NCI-H2081 treated with DMSO at 0.1 percent for 48 hours (cell line): ENCODE measurements at places on chromosomes 5 and 9.

DNA sequence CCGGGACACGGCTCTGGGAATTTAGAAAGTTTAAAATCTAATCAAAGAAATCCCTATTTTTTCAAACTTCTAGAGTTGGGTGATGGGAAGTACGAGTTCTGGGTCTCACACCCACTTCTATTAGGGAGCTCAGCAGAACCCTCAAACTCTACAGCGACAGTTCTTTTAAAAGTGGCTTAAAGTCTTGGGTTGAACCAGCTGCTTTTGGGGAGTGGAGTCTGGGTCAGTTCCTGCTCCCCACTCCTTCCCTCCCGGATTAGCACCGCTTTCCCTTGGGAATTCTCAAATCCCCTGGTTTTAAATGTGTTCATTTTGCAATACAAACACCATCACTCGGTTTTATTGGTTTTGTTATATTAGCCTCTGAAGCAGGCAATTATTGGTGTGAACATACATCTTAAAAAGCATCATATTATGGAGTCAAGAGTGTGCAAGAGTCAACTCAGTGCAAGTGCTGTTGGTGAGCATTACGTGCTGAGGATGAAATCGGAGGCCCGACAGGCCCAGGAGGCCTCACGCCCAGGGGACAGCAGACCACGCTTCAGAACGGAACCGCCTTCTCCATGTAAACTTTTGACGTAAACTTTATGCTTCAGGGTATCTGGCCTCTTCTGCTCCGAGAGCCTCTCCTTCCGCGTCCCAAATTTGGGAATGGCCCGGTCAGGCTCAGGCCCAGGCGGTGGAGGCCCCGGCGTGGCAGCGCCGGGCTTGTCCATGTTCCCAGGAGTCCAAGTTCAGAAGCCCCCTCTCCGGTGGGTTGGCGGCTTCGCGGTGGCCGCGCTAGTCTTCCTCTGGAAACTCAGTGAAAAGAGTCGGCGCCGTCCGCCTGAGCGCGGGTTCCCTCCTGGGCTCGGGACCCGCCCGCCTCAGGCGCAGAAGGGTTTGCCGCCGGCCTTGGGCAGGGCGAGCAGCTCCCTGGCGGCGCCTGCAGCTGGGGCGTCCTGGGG lies 5.3 kb downstream of the IRX4 start:
- no peak for DNase-seq

DNA sequence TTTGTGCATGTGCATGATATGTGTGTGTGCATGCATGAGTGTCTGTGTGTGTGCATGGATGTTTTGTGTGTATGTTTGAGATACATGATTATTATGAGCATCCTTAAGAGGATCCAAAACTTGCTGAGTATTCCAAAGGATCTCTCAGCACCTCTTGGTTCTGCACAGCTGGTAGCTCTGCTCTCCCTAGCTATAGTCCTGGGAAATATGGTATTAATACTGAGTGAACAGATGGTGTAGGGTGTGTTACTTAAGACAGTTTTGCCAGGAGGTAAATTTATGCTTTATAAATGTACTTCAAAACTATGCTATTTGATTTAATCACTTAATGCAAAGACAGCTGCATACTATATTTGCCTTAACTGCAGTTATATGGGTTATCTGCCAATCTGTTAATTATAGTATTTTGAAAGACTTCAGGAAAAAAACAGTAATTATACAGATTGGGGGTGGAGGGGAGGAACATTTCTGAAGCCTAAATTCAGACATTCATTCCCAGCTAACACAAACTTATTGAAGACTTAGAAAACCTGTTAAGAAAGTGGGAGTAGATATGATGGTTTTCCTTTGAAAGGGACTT lies 215.5 kb downstream of the MPDZ start:
- DNase-seq: peak; percentile 49

- DNase-seq: no peak
Observed at GRCh38 chr5:82164977-82165713, 113.0 kb downstream of the RPS23 start.

DNA sequence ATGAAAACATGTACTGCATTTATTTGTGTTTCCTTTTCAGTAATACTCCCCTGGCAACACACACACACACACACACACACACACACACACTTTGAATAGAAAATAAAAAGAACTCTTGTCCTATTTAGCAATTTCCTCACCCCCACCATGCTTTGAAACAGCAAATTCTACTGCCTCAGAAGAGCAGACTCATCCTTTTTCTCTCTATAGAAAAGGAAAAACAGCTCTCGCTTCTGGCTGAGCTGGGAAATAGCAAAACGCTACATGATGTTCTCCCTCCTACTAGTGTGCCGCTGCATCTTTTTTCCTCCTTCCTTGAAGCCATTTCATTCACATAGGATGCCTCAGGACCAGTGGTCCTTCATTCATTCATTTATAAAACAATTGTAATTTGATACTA lies 453.6 kb downstream of the CSNK1G3 start:
- DNase-seq: no peak

DNA sequence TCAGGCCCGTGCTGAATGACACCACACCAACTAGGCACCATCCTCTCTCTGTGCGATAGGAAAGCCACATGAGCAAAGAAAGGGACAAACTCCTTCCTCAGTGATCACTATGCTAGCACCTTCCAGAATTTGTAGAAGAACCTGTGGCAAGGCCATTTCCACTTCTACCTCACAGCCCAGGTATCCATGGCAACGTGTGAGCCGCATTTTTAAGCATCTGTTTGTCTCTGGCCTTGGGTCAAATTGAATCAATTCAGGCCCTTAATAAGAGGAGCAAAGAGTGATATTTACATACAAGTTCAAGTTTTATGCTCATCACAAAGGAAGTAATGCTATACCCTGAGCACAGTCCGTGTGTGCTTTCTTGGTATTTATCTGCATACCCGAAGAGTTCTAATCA lies 179.3 kb downstream of the SLC12A2 start:
- no peak for DNase-seq

- DNase-seq: no peak
Observed at GRCh38 chr9:73118898-73119554, 32.6 kb upstream of the ANXA1 start.

GRCh38 chr5:180082633-180083420 lies 11.3 kb upstream of the RNF130 start:
- DNase-seq: no peak

- no peak for DNase-seq
Observed at GRCh38 chr5:175317872-175318271, 126.1 kb downstream of the DRD1 start.

DNA sequence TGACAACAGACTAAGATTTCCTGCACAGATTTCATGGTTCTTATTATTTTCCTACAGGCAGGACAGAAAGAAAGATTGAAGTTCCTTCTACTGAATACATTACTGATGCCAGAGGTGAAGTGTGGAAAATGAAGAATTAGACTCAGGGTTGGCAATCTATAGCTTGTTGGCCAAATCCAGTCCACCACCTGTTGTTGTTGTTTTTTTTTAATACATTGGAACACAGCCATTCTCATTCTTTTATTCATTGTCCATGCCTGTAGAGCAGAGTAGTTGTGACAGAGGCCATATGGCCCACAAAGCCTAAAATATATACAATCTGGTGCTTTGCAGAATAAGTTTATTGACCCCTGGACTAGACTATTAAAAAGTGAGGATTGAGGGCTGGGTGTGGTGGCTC lies 5.8 kb upstream of the PLPPR1 start:
- DNase-seq: no peak

- DNase-seq: no peak
Observed at GRCh38 chr5:78792345-78793055, 143.9 kb upstream of the LHFPL2 start.

DNA sequence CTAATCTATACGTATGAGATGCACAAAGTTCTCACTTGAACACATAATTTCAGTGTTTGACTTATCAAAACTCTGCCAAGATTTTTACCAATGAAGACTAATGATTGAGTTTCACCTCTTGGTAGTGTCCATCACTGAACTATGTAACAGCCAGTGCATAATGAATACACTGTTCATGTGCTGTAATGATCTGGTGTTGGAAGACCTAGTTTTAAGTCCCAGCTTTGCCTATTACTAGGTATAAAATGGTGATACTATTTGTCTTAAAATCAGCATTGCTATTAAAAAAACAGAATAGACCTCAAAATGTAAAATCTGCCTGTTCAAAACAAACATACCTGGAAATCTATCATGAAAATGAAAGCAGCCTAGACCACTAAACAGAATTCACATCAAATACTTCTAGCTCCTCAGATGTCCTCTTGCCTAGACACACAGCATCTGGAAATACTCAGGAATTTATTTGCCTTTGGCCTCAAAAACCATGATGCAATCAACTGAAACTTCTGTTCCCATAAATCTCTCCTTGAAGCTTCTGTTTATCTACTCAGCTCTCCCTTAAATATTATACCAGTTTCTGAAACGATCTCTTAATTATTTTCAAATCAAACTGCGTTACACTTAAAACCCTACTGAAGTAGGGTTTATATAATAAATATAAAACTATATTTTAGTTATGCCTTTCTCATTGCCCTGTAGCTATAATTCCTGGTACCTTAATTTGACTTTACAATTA lies 38.1 kb downstream of the MRPS27 start:
- no peak for DNase-seq

- DNase-seq: no peak
Observed at GRCh38 chr5:133797167-133797566, 171.3 kb downstream of the C5orf15 start.

DNA sequence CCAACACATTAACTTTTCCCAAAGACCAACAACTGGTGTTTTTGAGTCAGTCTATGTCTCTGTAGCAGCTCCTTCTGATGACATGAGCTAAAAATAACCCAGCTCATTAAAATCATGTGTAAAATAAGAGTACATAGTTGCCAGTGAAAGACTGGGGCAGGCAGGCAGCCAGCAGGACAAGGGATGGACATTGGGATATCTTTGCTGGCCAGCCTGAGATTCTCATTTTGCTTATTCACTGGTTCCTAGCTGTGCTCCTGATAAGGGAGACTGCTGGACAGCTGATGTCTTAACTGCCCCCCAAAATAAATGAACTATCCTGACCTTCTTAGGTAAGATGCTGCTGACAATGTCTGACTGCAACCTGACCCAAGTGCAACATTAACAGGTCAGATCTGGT lies 33.9 kb downstream of the EPB41L4B start:
- DNase-seq: no peak

- no peak for DNase-seq
Observed at GRCh38 chr9:92563116-92564100, 27.6 kb upstream of the ECM2 start.
